ENCODE measurements at places on chromosomes 16 and 17.

DNA sequence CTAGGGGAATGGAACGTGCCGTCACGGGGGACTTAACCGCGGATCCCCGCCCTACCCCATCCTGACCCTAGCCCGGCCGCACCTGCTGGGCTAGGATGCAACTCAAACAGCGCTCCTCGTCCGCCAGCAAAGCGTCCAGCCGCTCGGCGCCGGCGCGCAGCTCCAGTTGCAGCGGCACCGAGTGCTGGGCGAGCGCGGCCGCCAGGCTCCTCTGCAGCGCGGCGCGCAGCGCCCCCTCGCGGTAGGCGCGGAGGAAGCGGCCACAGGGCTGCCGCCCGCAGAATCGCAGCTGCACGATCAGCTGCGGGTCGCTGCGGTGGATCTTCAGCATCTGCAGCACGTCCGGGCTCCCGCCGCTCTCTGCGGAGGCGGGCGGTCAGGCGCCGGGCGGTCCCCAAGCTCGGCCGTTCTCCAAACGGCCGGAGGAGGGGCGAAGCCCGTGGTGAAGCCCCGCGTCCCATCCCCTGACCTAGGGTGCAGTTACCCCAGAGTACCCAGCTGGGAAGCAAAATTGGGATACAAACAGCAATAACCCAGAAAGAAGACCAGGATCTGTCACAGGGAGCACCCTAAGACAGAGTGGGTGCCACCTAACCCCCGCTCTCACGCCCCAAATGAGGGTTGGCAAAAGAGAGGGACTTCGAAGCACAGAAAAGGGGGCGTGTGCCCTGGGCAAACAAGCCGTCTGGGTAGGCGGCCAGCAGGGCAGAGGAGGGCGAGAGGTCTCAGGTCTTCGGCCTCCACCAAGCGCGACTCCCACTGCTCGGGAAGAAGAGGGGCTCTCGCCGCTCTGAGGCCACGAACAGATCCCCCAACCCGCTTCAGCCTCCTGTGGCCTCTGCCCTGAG, 4.2 kb downstream of the TRADD start:
- no peak for DNase-seq

DNA sequence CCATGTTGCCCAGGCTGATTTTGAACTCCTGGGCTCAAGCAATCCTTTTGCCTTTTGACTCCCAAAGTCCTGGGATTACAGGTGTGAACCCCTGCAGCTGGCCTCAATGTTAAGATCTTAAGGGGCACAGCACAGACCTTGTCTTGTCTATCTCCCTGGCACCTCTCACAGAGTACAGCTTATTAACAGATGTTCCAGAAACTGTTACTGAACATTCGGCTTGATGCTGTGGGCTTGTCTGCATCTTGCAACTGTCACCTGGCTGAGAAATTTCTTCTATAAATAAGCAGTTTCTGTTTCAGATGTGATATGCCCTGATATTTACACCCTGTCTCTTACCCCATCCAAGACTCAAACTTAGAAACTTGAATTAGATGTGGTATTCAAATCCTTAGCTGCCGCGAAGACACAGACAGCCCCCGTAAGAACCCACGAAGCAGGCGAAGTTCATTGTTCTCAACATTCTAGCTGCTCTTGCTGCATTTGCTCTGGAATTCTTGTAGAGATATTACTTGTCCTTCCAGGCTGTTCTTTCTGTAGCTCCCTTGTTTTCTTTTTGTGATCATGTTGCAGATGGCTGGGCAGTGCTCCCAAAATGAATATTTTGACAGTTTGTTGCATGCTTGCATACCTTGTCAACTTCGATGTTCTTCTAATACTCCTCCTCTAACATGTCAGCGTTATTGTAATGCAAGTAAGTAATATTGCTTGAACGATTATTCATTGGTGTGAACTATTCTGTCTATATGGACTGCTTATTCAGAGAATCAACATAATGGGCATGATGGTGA, at the start of gene TNFRSF17:
TNFRSF17 (plus strand) TSS at position 450 of the 791 bp plus-strand sequence; CDS start at position 565, 115 bp downstream.
- DNase-seq = no peak

DNA sequence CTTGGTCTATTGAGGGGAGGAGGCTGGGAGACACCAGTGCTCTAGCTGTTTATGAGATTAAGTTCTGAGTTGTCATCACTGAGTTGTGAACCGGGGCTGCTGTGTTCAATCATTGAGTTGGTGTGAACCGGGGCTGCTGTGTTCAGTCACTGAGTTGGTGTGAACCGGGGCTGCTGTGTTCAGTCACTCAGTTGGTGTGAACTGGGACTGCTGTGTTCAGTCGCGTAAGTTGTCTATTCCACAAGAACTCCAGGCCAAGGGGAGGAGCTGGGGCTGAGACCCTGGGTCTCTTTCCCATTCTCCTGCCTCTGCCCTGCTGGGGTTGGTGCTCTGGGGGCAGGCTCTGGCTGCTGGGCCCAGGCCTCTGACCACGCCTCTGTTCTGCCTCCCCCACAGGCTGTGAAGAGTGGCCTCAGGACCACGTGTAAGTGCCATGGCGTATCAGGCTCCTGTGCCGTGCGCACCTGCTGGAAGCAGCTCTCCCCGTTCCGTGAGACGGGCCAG, 24.5 kb downstream of the WNT9B start:
- DNase-seq = no peak

GRCh38 chr16:1163567-1164055, 10.7 kb downstream of the CACNA1H start:
- no peak for DNase-seq

- DNase-seq = no peak
Measured at GRCh38 chr17:65156185-65156834, 19.1 kb downstream of the RGS9 start.

DNA sequence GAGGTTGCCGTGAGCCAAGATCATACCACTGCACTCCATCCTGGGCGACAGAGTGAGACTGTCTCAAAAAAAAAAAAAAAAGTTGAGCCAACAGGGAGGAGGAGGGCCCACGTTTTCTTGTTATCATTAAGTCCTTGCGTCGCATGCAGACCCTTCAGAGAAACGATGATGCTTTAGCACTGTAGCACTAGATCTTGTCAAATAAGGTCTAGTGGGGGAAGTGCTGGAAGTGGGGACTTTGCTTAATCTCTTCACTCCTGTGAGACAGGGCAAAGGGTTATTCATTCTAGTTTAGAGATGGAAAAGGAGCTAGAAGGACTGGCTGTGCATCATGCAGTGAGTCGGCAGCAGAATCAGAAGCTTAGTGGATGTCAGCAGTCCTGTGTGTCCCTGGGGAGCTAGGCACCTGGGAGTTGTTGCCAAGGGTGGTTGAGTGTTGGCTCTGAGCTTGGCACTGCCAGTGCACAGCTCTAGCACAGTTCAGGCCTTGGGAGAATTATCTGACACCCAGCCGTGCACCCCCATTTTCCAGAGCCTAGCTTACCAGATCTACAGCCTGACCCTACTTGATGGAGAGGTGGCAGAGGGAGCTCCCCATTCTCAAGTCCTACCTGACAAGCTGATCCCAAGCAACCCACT, 33.4 kb upstream of the TBX2 start:
- no peak for DNase-seq

DNA sequence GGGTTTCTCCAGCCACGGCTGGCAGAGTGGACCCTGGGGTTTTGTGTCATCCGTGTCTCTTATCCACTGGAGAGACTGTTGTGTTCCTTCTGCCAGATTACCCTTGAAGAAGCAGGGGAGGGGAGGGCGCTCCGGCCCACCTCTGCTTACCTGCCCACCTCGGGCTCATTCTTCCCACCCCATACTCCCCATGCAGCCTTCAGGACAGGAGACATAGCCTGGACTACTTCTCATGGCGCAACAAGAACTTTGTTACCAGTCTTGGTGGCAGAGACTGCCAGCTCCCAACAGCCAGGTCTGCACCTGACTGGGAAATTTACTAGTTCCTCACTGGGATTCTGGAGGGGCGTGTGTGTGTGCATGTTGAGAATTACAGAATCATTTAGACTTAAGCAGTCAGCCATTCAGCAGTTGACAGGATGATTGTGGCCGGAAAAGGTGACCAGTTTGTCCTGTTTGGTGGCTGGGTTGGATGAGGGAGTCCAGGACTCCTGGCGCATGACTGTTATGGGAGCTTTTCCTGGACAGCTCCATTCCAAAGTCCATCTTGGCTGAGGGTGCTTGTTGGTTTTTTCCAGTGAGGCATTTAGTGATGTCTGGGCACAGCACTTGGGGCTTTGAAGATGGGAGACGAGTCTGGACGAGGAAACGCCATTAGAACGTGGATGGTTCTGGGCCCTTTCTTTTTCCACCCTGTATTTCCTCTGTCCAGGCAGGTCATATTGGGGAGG, 8.7 kb downstream of the GSE1 start:
- no peak for DNase-seq

GRCh38 chr17:81241203-81241602, 2.1 kb downstream of the NDUFAF8 start:
- no peak for DNase-seq

DNA sequence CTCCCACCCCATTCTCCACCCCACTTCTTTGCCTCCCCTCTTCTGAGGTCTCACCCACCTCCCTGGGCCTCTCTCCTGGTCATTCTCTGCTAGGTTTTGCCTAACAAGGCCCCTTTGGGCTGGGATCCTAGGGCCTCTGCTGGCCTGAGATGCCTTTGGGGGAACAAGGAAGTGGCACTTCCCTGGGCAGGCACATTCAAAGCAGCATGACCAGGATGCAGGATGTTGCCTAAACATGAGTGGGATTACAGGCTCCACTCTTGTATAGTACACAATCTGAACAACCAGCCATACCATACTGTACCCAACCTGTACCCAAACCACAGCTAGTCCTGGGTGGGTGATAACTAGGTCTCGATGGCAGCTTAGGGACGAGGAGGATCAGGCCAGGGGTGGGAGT, 9.0 kb downstream of the GALK1 start:
- DNase-seq = no peak

DNA sequence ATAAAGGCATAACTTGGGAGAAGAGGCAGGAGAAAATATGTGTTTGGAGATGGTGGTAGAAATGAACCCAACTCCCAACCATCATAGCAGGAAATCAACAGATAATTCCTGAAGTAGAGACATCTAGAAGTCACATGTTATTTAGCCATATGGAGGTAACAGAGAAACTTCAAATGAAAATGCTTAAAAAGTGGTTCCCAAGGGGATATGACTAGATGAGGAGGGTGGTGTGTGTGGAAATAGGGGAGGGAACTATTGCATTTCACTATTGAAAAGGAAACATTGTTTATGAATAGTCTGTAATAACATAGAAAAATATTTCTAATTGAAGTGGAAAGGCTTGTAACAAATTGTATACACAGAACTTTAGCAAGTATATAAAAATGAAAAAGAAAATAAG, 412.0 kb downstream of the SHISA9 start:
- no peak for DNase-seq

GRCh38 chr16:57985204-57986181, 14.6 kb upstream of the CNGB1 start:
- no peak for DNase-seq

GRCh38 chr16:86157616-86158247, 258.8 kb downstream of the IRF8 start:
- no peak for DNase-seq

DNA sequence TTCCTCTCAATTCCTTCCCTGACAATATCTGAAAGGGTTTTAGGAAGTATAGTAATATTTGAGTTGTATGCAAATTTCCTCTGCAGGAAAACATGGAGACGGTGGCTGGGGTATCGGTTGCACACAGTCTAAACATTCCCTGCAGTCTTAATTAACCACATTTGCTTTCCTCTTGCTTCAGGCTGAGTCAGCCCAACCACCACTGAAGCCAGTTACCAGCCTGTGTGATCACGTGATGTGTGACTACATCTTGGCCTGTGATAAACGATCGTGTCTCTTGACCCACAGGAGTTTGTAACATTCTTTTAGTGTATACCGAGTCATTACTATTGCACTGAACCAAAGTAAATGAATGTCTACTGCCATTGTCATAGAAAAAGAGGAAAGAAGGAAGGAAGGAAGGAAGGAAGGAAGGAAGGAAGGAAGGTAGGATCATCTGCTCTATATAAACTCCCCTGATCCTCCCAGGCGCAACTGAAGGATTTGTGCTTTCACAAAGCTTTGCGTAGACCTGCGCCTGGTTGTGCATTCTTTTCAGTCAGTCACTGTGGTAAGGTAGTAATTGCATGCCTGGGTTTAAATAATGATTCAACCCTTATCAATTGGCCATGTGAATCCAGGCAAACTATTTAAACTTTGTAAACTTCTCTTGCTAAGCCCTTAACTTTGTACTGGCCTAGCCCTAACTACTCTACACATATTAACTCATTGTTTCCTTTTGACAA, 280.6 kb upstream of the SALL1 start:
- DNase-seq = no peak

DNA sequence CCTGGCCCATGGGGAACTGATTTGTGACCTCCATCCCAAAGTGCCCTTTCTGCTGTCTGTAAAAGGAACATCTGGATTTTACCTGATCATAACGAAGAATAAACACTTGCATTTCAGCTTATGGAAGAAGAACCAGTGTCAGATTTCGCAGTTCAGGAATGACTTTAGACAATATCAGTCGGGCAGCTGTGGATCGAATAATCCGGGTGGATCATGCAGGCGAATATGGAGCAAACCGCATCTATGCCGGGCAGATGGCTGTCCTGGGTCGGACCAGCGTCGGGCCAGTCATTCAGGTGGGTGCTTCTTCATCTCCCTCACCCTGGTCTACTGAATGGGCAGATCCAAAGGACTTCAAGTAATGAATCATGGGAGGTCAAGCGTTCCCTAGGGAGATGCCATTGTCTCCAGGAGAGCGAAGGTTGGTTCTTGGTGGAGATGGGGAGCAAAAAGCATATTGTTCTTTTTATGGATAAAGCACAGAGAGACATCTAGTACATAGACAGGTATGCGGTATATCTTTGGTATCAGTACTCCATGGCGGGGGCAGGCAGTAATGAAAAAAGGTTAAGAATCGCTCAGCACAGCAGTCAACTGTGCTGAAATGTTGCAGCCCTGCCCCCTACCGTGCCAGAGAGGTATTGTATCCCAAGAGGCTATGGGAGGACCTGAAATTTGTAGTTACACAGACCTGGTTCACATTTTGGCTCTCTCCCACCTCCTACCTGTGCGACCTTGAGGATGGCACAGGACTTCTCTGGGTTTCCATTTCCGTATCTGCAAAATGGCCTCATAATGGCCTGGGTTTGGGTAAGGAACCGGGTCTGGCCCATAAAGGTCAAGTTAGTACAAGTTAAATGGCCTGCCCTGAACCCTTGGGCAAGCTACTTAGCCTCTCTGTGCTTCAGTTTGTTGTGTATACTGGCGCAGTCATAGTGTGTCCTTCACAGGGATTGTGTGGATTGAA, 4.7 kb downstream of the COQ7 start:
- no peak for DNase-seq

GRCh38 chr16:70253291-70254106, 1.8 kb upstream of the EXOSC6 start:
- no peak for DNase-seq

- no peak for DNase-seq
Measured at GRCh38 chr16:75931043-75931442, 204.8 kb upstream of the CPHXL start.

GRCh38 chr16:52501746-52502145, 45.2 kb downstream of the TOX3 start:
- no peak for DNase-seq

DNA sequence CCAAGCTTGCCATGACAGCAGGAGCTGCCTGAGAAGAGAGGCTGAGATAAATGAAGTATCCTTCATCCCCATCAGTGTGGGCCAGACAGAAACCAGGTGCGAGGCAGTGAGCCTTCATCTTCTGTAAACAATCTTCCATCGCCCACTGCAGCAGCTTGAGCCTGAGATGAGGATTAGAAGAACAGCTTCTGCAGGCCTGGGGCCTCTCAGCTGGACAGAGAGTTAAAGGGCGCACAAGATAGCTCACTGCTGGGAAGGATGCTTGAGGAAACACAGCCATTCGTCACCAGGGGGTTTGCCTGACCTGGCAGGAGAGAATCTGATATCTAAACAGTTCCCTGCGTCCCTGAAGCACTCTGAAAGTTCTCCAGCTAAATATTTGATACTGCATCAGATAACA, 27.1 kb downstream of the HOXB1 start:
- DNase-seq = no peak

- DNase-seq = no peak
Measured at GRCh38 chr17:50052822-50053653, 2.9 kb upstream of the ITGA3 start.
